Nucleus accumbens (tissue), 56 donors: ENCODE measurements at places on chromosomes 3 and 15.

- no peak for DNase-seq
Measured at GRCh38 chr3:113485161-113485609, 29.8 kb downstream of the SPICE1 start.

DNA sequence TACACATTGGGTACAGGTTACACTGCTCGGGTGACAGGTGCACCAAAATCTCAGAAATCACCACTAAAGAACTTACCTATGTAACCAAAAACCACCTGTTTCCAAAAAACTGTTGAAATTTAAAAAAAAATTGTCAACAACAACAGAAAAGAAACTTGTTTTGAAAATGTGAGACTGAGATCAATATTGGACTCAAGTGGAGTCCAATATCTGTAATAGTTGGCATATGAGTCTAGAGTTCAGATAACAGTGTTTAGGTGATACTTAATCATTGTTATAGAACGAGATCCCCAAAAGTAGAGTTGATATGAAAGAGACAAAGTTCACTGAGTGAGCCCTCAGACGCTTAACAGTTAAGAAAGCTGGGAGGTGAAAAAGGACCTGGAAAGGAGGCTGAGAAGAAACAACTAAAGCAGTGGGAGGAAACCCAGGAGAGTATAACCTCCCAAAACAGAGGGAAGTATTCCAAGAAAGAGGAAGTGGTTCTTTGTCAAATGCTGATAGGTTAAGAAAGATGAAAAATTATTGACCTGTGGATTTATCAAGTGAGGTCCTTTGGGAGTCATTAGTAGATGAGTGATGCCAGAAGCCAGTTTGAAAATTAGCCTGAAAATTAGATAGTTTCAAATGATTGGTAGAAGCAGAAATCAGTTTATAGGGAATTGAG, 388.6 kb upstream of the DPH6 start:
- DNase-seq: no peak

- DNase-seq: no peak
Measured at GRCh38 chr3:94362393-94362792, 299.5 kb downstream of the NSUN3 start.

DNA sequence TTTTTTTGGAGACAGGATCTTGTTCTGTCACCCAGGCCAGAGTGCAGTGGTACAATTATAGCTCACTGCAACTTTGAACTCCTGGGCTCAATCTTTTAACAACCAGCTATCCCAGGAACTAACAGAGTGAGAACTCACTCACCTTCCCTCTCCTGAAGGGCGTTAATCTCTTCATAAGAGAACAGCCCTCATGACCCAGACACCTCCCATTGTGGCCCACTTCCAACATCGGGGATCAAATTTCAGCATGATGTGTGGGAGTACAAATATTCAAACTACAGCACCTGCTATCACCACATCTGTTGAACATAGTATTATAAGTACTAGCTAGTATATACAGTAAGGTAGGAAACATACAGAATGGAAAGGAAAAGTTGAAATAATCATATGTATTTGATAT, 132.5 kb downstream of the DOCK3 start:
- no peak for DNase-seq

DNA sequence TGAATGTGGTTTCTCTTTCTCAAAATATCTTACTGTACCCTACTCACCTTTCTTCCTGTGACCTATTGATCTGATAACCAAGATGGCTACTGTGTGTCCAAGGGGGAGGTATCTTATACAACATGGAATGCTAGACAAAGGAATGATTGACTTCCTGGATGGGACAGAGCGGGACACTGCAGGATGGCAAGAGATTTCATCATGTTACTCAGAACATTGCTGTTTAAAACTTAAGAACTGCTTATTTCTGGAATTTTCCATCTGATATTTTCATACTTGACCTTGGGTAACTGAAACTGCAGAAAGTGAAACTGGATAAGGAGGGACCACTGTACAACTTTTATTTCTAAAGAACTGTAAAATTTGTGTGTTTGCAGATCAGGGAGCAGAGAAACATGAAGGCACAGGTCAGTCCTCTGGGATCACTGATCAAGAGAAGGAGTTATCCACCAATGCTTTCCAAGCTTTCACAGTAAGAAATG, 18.5 kb downstream of the CNOT10 start:
- no peak for DNase-seq
